Natural killer cell treated with Interleukin-12 subunit alpha and Interleukin-12 subunit beta and Interleukin-15 and Interleukin-18, amount 100 ng/mL, for 72 hours (primary cell): ENCODE measurements at places on chromosomes 1 and 21.
A peak's percentile ranks its signal among the peaks of the same experiment; 100 is the strongest.

DNA sequence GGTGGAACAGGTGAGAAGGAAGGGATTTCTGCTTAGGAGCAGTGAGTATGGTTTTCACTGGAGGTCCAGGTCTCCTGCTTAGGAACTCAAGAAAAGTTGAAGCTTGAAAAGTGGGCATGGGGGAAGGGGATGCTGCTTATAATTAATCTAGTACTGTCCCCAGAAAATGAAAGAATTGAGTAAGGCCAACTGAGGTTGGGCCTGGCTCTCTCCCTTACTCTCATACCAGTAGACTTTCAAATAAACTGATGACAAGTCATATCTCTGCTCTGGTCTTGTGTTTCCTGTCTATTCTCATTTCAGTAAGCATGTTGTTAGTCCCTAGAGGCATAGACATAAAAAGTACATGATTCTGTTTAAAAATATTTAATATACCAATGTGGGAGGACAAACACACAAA, 26.4 kb downstream of the CD48 start:
- no peak for DNase-seq

DNA sequence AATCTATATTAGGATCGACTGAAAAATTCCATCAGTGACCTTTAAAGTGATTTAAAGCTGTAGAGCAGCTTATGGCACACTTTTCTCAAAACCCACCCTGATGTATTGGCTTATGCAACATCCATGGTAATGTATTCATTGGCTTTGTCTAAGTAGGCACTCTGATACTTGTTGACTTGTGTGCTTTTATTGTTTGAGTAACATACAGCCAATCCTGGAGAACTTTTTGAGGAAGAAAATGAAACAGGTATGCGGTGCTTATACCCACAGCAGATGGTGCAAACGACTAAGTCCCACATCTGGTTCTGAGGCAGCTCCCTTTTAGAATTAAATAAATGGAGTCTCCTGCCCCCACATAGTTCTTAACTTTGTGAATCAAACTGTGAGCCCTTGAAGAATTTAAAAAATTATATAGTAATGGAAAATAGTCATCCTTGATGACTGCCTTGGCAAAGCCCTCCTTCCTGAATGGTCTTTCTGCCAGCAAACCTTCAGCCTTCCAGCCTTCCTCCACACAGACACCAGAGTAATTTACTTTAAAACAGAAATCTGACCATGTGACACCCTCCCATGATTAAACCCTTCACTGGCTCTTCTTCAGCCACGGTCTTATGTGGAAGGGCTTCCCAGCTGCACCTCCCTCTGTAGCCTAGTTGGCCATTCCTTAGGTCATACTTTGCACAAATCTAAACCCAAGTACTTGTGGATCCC, 116.0 kb downstream of the BCAR3 start:
- DNase-seq: no peak

DNA sequence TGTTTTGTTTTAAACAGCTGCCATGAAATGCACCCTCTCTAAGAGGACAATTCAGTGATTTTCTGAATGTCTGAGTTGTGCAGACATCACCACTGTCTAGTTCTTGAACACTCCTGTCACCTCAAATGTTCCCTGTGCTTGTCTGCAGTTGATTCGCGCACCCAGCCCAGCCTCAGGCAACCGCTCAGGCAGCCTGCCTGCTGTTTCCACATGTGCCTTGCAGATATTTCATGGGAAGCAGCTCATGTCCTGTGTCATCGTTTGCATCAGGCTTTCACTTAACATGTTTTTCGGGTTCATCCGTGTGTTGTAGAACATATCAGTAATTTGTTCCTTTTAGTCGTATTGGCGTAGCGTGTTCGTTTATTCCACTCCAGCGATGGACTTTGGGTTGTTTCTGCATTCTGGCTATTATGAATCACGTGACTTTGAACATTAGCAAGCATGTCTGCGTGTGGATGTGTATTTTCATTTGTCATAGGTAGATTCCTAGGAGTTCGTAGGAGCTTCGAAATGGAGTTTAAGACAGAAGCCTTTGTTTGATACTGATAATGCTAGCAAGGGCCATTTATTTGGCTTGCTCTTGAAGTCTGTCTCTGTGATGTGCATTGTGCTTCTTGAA, 12.1 kb downstream of the ADARB1 start:
- DNase-seq: no peak

DNA sequence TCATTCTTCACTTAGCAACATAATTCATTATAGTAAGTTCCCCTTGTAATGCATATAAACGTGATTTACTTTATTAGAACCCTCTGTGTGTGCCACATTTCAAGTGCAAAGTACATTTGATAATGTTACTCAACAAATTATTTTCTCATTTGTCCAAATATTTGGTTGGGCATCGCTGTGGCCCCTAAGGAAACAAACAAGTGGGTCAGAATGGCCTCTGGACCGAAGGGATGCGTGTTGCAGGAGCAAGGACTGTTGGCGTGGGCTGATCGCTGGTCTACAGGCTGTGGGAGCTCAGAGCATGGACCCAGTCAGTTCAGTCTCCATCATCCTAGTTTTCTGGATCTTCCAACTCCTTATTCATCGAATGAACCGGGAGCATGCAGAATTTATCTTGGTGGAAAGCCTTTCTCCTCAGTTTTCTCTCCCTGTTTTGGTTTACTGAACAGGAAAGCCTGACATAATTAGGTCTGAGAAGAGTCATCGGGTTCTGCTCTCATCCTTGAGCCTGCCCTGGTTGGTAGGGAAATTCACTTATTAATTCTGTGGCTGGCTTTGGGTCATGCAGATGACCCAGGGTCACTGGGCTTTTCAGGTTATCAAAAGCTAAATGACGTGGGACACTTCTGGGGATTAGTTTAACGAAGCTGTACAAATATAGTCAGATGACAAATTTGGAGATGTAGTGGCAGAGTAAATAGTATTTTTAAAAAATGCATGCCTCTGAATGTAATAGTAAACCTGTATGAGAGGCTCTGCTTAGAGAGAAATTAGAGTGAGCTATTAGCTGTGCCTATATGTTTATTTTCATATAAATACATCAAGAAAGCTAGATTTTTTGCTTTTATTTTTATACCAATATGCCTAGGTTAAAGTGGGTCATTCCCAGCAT, 200.2 kb downstream of the SDCCAG8 start:
- DNase-seq: no peak

- no peak for DNase-seq
Measured at GRCh38 chr1:219990782-219991510, 55.4 kb downstream of the EPRS1 start.

- no peak for DNase-seq
Measured at GRCh38 chr1:7680207-7680954, 90.7 kb upstream of the VAMP3 start.

DNA sequence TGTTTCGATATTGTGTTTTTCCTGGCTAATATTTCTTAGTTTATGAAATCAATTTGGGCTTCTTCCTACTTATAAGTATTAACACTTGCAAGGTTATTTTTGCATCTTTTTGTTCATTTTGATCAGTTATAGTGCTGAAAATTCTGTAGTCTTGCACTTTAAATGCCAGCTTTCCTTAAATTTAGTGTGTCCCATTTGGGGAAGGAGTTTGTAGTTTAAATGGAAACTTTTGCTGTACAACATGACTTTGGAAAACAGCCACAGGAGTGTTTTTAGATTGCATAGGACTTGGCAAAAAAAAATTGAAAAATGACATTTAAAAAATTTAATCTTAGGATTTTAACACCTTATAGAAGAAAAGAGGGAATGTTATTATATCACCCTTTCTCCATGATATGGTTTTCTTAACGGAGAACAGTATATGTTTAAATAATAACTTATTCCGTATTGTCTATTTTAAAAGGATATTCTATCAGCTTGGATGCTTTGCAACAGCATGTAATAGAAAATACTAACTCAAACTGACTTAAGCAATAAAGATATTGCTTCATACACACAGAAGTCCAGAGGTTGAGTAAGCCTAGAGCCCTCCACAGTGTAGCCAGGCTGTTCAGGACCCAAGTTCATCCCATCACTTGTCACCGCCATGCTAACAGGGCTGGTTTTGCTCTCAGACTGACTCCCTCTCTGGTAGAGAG, 53.8 kb downstream of the LYPLAL1 start:
- DNase-seq: no peak

- no peak for DNase-seq
Measured at GRCh38 chr1:63868268-63868781, 94.5 kb downstream of the ROR1 start.

DNA sequence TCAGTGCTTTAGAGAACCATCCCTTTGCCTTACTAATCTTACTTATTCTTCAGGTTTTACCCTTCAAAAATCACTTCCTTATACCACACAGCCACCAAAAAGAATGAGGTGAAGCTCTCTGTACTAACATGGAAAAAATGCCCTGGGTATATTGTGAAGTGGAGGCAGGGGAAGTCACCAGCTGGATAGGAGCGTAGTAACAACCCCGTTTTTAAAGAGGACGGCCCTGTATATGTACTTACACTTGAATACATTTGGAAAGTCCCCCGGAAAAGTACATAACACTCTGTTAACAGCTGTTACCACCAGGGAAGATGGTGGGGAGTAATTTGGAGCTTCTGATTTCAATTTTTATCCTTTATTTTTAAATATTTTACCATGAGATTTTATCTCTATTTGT, 28.2 kb upstream of the KHDRBS1 start:
- DNase-seq: no peak

DNA sequence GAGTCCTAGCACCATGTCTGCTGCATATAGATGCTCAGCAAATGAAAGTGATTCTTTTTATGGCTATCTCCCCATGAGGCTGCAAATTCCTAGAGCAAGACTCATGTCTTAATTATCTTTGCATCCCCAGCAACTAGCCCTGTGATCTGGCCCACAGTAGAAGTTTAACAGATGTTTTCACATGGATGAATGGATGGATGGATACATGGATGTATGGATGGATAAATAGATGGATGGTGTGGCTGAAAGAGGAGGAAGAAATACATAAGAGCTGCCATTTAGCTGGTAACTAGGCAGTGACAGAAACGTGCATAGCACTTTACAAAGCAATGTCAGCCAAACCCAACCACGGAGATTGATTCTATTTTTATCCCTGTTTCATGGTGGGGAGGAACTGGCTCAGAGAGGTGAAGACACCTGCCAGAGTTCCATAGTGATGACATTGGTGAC, 32.7 kb upstream of the ZBTB40 start:
- DNase-seq: no peak

DNA sequence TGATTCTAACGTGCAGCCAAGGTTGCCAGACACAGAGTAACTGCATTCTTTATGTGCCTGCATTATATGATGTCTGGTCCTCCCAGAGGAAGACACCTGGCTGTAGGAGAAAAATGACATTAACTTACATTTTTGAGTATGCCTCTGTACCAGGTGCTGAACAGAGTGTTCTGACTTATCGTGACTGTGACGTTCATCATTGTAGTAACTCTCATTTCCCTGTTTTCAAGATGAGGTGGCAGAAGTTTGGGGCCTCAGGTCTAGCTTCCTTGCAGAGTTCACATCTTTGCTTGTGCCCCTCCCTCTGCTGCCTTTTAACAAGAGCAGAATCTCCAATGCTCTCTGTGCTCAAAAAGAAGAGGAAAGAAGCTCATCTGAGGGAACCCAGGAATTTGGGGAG, 488.0 kb downstream of the AJAP1 start:
- no peak for DNase-seq

GRCh38 chr21:42737951-42738590, 84.7 kb downstream of the PDE9A start:
- DNase-seq: no peak

GRCh38 chr1:226653311-226653921, 85.7 kb downstream of the ITPKB start:
- DNase-seq: peak; percentile 78

DNA sequence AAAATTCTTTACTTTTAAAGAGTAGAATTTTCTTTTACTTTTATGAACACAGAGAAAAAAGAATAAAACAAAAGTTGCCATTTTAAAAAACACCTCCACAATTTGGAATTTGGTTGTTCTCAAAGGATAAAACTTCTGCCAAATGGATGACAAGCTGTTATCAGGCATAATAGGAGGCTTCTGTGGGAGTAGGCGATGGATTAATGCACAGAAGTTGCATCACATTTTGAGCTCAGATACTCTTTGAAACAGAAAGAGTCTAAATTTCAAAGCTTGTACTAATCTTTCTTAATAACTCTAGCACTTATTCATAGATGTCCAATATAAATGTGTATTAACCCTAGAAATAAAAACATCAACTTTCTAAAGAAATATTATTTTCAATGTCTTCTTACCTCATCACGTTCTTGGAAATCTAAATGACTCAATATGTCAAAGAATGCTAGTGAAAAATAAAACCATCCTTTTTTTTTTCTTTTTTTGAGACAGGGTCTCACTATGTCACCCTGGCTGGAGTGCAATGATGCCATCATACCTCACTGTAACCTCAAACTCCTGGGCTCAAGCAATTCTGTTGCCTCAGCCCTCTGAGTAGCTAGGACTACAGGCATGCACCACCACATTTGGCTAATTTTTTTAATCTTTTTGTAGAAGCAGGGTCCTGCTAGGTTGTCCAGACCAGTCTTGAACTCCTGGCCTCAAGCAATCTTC, 112.8 kb upstream of the USP25 start:
- no peak for DNase-seq

- DNase-seq: no peak
Measured at GRCh38 chr1:7476402-7476801, 294.7 kb upstream of the VAMP3 start.

DNA sequence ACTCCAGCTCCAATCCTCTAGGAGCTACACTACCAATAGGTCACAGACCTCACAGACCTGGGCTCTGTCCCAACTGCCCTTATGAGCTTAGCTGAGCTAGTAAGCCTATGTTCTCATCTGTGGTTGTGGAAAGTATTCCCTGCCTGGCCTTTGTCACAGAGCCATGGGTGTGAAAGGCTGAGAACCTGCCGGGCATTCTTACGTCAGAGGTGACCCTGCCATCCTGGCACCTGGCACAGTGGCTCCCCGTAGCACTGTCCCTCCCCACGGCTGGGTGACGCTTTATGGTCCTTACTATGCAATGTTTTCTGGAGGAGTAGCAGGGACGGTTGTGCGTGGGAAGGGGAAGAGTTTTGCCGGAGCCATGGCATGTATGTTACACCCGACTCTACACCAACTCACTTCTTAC, 3.5 kb downstream of the TNFRSF1B start:
- DNase-seq: no peak

DNA sequence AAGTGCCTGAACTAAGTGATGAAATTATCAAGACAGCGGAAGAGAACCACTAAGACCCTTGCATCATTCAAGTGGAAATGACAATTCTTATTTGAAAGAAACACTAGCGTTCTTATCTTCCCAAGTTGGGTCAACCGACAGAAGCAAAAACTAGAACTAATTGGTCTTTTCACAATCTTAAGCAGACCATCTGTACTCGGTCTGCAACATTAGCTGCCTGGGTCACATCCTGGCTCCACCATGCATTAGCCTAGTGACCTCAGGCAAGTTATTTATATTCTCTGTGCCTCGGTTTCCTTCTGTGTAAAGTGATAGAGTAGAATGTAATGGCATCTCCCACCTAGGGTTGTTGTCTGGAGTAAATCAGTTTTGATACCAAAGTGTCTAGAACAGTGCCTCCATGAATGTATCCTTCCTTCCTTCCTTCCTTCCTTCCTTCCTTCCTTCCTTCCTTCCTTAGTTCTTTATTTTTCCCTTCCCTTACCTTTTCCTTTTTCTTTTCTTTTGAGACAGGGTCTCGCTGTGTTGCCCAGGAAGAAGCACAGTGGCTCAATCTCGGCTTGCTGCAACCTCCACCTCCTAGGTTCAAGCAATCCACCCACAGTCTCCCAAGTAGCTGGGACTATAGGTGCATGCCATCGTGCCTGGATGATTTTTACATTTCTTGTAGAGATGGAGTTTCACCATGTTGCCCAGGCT, 6.0 kb downstream of the COLGALT2 start:
- DNase-seq: no peak

- no peak for DNase-seq
Measured at GRCh38 chr1:94079989-94080388, 41.0 kb downstream of the ABCA4 start.
